ENCODE measurements at places on chromosomes 2 and 18.

- no peak for DNase-seq
These were observed 1.1 kb downstream of the ITGAV start for GRCh38 chr2:186590759-186591505.

DNA sequence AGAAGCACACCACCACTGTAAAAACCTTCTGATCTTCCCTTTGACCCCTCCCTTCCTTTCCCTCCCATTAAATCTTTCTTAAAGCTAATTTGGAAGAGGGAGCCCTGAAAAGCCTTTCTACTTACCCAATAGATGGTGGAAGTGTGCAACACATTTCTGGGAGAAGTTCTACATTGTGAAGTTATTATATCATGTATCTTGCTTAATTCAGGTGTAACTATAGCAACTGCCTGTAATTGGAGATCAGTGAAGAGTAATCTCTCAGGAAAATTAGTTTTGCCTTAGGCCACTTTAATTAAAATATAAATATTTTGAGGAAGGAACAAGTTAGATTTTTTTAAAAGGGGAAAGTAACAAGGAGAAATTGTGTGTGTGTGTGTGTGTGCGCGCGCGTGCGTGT lies 266.0 kb downstream of the SH3BP4 start:
- no peak for DNase-seq

DNA sequence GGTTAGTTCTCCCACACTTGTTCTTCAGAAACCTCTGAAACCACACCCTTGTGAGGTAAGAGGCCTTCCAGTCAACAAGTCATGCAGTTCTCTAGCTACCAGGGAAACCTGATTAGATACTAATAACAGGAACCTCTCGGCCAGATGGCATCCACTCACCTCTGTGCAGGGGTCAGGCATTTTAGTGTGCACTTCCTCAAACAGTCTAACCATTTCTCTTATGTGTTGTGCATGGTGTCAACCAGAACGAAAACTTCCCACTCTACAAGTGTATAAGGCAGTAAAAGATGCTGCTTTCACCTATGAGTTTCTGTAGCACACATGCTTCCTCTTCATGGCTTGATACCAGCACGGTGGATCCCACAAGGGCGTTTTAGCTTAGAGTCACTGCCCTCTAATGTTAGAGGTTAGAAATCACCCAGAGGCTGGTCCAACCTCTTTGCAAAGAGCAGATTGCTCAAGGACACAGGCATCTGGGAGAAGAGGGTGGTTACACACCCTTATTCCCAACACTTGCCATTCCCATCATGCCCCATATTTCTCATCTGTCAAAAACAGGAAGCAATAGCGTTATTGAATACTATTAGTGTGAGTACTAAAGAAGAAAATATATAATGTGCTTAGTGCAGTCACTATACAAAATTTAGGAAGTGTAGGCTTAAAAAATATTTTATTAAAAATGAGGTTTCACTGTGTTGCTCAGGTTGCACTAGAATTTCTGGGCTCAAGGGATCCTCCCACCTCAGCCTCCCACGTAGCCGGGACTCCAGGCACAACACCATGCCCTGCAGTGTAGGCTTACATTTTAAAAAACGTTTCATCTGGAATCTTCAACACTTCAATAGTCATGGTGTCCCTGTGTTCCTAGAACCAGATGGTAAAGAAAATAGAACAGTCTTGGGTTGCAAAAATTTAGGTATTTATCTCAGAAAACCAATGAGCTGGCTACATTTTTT lies 34.5 kb upstream of the RAB31 start:
- no peak for DNase-seq

DNA sequence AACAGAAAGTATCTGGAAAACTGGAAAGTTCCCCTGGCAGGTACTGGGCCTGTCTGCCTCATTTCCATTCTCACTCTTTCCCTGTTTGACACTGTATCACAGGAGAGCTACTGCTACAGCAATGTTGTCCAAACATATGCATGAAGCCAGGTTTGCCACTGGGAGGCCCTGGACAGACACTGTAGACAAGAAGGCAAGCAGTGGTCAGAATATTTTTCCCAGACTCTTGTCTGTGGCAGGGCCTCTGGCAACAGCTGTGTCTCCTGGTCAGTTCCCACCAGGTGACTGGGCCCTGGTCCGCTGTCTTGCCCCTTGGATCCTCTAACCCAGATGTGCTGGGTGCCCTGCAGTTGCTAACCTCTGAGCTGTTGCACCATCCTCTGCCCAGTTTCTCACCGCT lies 178.9 kb upstream of the FANCL start:
- DNase-seq, result no peak

- DNase-seq, result no peak
These were observed 83.8 kb upstream of the PPM1B start for GRCh38 chr2:44084850-44085249.

- DNase-seq, result no peak
These were observed 32.1 kb downstream of the ADRA2B start for GRCh38 chr2:96083989-96084857.

DNA sequence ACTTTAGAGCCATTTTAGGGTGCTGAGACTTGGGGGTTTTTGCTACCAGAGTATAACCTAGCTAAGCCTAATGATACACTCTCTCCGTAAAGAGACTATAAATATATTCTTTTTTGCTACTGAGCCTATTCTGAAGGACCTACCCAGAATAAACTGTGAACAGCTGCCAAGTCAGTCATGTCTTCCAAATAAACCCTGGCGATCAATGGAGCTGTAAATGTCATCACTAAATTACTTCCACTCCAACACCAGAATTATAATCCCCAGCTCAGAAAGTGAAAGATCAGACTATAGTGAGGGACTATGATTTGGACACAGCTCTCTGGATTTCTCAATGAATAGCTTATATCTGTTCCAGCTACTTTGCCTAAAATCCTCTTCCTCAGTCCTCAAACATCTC lies 178.9 kb downstream of the METTL4 start:
- DNase-seq, result no peak

DNA sequence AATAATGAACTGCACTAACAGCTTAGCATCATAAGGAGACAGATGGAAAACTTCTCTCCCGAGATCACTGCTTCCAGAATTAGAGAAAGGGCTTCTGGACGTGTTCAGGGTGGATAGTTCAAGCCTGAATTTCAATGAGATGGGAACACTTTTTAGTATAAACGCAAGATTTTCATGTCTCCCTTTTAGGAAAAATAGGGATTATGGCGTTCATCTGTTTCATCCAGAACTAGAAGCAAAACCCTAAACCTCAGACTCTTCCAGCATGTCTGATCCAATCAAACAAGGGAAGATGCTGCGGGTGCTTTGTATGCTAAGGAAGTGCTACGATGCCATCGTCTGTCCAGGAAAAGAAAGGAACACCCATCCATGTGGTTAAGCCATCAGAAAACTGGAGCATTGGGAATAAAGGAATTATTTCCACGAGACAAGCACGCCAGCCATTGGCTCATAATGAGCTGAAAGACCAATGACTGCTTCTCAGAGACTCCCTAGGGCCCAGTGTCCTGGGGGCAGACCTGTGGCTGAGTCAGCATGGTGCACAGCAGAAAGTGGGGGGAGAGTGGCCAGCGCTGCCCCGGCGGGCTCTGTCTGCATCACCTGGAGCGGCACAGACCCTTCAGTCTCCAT lies 65.9 kb upstream of the AFF3 start:
- no peak for DNase-seq

DNA sequence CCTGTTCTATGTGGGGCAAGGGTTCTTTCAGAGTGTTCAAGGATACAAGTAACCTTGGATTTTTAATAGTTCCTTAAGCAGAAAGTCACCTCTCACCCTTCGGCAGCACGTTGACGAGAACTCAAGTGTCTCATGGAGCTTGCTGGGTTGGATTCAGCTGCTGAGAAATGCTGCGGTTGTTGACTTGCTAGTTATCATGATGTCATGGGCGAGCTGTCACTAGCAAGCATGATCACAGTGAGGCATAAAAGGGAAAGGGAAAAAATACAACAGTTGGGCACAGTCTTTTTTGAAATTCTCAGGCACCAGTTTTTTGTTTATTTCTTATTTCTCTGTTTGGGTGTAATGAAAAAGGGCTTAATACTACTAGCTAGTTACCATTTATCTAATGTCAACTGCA lies 53.2 kb downstream of the ADCYAP1 start:
- no peak for DNase-seq

DNA sequence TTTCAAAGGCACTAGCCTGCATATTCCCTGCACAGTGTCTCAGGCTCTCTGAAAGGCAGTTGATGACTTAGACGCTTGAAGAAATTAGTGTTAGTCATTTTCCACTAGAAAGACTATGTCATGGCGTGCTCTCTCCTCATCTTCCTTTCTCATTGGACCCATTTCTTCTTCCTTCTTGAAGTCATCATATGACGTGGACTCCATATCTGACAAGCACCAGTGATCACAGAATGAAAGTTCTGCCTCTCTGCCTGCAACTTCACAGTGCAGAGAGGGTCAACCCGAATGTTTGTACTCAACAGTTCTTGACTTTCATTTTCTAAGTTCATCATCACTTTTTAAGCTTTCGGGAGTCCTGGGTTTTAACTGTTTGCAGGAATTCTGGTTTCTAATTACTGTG lies 63.7 kb upstream of the CYRIA start:
- no peak for DNase-seq

DNA sequence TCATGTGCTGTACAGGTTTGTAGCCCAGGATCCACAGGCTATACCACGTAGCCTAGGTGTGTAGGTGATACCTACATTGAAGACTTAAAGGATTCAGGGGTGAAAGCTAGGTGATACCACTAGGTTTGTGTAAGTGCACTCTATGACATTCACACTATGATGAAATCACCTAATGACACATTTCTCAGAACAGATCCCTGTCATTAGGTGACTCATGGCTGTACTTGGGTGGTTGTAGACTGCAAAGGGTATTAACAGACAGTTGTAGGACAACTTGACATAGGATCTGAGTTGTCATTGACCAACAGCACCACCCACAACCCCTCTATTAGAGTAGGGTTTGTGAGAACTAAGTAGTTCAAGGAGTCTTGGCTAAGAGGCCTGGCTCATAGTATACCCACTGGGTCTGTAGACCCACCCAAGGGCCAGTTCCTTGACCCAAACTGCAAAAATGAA lies 27.7 kb upstream of the SMCHD1 start:
- no peak for DNase-seq

DNA sequence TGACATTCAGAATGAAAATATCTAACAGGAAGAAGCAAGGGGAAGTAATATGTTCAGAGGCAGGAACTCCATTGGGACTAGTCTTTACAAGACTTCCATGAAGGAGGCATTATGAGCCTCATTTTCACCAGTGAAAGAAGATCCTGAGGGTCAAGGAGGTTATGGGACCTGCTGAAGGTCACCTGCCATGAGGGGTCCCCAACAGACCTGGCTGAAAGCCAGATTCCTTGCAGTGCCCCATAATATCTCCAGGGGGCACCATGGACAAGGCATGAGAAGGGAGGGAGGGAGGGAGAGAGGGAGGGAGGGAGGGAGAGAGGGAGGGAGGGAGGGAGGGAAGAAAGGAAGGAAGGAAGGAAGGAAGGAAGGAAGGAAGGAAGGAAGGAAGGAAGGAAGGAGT lies 27.9 kb downstream of the XDH start:
- no peak for DNase-seq

GRCh38 chr2:79714283-79714682 lies 201.4 kb downstream of the CTNNA2 start:
- no peak for DNase-seq

All from T-helper 9 cell (primary cell).